ENCODE measurements at places on chromosomes 16 and 17.

DNA sequence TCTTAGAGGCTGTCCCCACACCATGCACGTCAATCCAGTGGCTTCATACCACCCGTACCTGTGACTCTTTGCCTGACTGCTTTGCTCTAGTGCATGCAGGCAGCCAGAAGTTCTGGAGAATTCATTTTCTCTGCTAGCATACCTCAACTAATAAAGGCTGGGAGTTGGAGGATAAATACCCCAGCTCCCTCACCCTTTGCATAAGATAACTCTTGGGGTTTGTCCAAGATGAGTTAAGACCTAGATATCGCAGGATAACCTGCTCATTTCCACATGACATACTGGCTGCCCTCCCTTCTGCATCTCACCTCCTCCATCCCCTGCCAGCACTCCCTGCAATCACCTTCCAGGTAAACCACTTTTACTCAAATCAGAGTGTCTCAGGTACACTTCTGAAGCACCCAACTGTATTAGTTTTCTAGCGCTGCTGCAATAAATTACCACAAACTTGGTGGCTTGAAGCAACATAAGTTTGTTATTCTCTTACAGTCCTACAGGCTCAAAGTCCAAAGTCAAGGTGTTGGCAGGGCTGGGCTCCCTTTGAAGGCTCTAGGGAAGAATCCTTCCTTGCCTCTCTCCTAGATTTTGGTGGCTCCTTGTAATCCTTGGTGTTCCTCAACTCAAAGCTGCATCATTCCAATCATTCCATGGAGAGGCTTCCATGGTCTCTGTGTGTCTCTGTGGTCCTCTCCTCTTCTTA is 146.8 kb downstream of the CRLF3 start:
- DNase-seq = no peak

GRCh38 chr17:61411261-61412142 is 11.9 kb downstream of the TBX2 start:
- no peak for DNase-seq

DNA sequence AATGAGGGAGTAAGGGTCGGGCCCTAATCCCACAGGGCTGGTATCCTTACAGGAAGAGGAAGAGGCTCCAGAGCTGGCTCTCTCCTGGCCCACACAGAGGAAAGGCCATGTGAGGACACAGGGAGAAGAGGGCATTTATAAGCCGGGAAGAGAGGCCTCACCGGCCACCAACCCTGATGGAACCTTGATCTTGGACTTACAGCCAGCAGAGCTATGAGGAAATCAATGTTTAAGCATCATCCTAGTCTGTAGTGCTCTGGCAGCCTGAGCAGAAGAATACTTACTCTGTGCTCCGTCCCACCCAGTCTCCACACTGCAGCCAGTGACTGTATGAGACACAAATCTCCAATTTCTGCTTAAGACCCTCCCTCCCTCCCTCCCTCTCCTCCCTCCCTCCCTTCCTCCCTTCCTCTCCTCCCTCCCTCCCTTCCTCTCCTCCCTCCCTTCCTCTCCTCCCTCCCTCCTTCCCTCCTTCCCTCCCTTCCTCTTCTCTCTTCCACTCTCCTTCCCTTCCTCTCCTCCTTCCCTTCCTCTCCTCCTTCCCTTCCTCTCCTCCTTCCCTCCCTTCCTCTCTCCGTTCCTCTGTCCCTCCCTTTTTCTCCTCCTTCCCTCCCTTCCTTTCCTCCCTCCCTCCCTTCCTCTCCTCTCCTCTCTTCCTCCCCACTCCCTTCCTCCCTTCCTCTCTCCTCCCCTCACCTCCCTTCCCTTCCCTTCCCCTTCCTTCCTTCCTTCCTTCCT is 8.9 kb upstream of the TMEM220 start:
- DNase-seq = no peak

GRCh38 chr16:79412783-79413225 is 187.7 kb downstream of the MAF start:
- DNase-seq = no peak

GRCh38 chr16:80103463-80103862 is 437.3 kb upstream of the DYNLRB2 start:
- no peak for DNase-seq

DNA sequence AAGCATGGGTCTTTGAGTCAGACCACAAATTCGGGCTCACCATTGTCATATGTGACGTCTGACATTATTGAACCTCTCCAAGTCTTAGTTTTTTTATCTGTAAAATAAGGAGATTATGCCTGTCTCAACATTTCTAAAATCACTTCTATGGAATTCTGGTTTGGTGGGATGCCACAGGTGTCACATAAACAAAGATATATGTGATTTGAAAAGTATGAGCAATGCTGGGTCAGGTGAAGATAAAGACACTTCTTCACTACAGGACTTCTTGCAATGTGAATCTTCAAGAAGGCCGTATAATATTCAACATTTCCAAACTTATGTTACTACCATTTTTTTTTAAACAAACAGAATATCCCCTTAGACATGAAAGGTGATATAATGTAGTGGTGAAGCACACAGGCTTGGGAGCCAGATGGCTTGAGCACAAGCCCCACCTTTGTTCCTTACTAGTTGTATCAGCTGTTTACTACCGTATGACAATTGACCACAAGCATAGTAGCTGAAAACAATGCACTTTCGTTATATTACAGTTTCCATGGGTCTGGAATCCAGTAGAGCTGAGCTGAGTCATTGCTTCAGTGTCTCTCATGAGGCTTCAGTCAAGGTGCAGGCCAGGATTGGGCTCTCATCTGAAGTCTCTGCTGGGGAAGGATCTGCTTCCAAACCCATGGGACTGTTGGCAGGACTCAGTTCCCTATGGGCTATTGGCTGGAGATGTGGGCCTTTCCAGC is 87.7 kb downstream of the UTP18 start:
- no peak for DNase-seq

DNA sequence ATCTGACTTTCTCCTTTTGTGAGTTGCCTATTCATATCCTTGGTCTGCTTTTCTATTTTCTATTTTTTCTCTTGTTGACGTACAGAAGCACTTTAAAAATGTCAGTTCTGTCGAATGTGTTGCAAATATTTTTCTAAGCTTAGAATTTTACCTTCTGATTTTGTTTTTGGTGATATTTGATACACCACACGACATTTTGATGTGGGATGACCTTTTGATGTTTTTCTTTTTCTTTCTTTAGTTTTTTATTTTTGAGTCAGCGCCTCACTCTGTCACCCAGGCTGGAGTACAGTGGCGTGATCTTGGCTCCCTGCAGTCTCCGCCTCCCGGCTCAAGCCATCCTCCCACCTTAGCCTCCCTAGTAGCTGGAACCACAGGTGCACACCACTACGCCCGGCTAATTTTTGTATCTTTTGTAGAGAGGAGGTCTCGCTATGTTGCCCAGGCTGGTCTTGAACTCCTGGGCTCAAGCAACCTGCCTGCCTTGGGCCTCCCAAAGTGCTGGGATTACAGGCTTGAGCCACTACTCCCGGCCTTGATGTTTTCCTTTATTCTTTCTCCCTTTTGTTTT is 39.6 kb downstream of the WSB1 start:
- no peak for DNase-seq

DNA sequence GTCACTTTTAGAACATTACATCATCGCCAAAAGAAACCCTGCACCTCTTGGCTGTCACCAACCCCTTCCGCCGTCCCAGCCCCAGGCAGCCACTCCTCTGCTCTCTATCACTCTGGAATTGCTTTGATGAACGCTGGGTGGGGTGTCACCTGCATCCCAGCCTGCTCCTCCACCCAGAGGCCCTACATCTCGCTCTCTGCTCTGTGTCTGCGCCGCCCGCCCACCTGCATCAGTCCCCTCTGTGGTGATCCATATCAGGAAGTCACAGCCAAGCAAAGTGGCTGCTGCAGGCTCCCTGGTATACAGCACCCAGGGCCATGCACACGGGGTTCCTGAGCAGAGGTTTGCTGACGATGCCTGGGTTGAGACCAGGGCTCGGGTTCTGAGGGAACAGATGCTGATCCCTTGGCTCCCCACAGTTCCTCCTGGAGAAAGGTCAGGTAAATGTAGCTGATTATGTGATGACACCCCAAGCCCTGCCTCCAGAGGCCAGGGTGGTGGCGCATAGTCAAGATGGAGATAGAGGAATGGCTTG is 30.8 kb downstream of the MPRIP start:
- no peak for DNase-seq

GRCh38 chr16:88975511-88976061 is 1.4 kb downstream of the CBFA2T3 start:
- DNase-seq = no peak

GRCh38 chr16:68696514-68696913 is 40.6 kb upstream of the CDH1 start:
- no peak for DNase-seq

GRCh38 chr16:10647721-10648296 is 46.9 kb downstream of the TEKT5 start:
- no peak for DNase-seq

DNA sequence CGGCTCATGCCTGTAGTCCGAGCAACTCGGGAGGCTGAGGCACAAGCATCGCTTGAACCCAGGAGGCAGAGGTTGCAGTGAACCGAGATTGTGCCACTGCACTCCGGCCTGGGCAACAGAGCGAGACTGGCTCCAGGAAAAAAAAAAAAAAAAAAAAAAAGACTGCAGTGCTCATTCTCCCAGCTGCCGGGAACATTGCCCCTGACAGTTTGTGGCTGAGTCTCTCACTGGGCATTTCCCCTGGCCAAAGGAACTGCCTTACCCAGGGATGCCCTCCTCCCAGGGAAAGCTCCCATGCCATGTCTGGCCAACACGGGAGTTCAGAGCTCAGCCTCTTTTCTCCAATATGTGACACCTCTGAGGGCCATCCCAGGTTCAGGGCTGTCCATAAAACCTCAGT is 21.3 kb upstream of the USP10 start:
- no peak for DNase-seq

- DNase-seq = no peak
These were observed 27.5 kb downstream of the OMG start for GRCh38 chr17:31269578-31269983.

DNA sequence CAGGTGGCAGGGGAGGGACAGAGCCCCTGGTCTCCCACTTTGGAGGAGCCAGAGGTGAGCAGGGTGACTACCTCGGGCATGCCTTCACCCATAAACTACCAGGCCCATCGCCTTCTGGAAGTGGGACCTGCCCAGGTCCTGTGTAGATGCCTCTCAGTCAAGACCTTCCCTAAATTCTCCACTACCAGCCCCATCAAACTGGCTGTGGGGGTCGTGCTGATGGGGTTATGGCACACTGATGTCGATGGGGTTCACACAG is 5.8 kb upstream of the RAB37 start:
- DNase-seq = no peak

GRCh38 chr16:79618692-79619050 is 18.1 kb upstream of the MAF start:
- DNase-seq = no peak

- no peak for DNase-seq
These were observed 180.9 kb downstream of the HS3ST3A1 start for GRCh38 chr17:13420878-13421277.

DNA sequence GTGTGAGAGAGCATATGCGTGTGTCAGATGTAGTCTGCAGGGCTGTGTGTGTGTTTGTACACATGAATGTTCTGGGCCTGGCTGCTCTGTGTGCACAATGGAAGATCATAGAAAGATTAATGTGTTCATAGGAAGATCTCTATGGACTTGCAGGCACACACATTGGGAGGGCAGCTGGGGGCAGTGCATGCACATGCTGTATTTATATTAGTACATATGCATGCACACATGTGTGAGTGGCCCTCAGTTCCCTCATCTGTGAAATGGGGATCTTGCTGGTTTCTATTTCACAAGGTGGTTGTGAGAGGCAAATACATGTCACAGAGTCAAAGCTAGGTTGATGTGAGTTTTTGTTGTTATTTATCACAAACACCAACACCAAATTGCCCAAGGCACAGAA is 2.1 kb downstream of the CA7 start:
- DNase-seq = no peak

DNA sequence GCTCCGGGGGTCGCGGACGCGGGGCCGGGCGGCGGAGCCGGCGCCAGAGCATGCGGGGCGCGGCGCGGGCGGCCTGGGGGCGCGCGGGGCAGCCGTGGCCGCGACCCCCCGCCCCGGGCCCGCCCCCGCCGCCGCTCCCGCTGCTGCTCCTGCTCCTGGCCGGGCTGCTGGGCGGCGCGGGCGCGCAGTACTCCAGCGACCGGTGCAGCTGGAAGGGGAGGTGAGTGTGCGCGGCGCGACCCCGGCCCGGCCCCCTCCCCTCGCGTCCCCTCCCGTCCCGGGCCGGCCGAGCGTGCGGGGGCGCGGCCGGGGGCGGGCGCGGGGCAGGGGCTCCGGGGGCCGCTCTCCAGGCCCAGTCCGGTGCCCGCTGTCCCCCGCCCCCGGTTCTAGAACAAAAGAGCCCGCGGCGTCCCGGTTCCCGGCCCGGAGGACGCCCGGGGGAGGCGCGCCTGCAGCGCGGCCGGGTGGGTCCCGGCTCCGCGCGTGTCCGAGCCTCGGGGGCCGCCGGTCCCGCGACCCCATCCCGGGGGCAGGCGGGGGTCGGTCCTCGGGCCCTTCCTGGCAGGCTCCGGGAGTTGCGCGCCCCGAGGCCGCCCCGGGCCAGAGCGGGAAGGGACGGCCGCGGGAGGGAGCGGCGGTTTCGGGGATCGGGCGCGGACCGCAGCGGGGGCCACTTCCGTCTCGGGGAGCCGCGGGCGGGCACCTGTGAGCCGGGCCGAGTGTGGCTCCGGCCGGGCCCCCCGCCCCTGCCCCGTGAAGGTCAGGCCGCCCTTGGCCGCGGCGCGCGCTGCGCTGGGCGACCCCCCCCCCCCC is 563 bp downstream of the METRNL start:
- no peak for DNase-seq

- DNase-seq = no peak
These were observed 65.2 kb downstream of the PIPOX start for GRCh38 chr17:29107933-29108822.

DNA sequence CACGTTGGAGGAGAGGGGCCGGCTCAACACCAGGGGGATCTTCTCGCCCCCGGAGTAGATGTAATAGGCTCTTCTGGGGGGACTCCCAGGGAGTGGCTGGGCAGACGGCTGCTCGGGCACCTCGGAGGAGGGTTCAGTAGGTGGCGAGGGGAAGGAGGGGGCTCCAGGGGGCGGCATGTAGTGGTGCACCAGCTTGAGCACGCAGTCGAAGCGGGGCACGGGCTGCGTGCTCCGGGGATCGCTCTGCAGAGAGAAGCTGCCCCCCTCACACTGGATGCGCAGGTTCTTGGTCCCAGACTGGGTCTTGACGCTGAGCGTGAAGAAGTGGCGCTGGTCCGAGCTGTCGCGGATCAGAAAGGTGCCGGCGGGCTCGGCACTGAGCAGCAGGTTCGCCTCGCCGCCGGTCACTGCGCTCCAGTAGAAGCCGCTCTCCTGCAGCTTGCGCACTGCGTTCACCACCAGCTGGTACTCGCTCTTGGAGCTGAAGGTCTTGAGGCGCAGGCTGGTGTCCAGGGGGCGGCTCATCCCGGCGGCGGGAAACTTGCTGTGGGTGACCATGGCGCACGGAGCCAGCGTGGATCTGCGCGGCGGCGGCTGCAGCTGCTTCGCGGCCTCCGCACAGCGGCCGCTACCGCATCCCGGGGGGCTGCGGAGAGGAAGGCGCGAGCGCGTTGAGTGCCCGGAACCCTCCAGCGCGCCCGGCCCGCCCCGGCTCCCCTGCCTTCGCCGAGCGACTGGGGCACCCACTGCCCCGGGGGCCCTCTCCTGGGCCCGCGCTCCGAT is 1.1 kb downstream of the SOCS3 start:
- no peak for DNase-seq

GRCh38 chr16:86756882-86757703 is 178.7 kb downstream of the FOXL1 start:
- no peak for DNase-seq

Data from effector CD8-positive, alpha-beta T cell (primary cell).